Osteocyte (in vitro differentiated cells): ENCODE measurements at places on chromosomes 3 and 15.

DNA sequence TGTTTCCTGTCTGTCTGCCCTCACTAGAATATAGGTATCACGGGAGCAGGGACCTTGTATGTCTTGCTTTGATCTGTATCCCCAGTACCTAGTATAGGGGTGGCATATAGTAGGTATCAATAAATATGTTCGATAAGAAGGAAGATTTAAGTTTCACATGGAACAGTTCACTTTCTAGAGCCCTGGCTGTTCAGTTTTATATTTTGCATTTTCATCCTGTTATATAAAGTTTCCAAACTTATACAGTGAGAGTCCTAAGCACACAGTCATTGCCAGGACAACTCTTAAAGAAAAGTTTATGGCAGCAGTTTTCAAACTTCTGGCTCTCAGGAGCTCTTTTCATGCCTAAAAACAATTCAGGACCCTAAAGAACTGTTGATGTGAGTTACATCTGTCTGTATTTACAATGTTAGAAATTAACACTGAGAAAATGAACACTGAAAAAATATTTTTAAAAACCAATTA lies 13.4 kb downstream of the ITPR1 start:
- DNase-seq, result no peak

GRCh38 chr3:16033889-16034687 lies 140.4 kb upstream of the GALNT15 start:
- no peak for DNase-seq

DNA sequence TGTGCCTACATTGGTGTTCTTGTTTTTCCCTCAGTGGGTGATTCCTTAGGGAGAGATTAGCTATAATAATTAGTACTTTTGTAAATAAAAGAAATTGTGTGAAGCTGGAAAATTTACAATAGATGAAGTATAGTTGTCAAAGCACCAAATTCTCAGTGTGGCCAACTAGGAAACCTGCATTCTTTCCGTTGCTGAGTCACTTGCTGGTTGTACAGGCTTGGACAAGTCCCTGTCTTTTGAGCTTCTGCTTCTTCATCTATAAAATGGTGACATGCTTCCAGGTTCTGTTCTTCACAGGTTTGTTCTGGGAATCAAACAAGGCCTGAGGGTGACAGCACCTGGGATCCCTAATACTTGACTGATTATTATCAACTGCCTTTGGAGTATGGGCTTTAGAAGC lies 184.1 kb upstream of the HES1 start:
- no peak for DNase-seq

- no peak for DNase-seq
Observed at GRCh38 chr3:143484846-143485512, 363.3 kb downstream of the SLC9A9 start.

GRCh38 chr15:60541481-60542299 lies 62.7 kb upstream of the ICE2 start:
- DNase-seq, result no peak

DNA sequence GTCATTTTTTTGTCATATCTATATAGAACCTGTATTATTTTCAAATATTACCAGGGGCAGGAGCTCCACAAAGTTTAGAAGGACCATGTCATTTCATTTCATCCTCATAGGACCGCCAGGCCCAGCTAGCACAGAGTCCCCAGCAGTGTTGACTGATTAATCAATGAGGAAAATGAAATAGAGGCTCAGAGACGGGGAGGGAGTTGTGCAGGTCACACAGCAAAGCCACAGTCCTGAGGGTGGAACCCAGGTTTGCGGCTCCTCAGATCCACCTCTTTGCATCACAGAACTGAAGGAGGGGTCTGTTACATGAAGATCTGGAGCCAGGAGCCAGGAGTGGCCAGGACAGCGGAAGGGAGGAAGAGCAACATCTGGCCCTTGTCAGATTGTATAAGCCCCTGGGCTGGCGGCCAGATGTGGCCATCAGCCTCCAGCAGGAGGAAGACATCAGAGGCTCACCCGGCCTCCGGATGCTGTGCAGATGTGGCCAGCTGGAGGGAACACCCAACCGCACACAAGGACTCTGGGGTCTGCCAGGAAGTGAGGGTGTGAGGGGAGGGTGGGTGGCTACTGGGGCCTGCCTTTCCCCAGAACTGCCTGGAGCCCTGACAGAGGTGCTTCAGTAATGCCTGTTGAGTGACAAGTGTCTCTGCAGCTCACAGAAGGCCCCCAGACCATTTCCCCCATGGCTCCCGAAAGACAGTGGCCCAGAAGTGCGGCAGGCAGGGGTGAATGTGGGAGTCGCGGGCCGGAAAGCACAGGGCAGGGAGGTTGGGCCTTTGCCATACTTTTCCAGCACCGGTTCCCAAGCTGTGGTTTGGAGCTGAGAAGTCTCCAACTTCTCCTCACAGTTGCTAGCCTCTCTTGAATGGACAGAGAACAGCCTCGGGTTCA lies 21.3 kb downstream of the EFCC1 start:
- DNase-seq, result no peak

DNA sequence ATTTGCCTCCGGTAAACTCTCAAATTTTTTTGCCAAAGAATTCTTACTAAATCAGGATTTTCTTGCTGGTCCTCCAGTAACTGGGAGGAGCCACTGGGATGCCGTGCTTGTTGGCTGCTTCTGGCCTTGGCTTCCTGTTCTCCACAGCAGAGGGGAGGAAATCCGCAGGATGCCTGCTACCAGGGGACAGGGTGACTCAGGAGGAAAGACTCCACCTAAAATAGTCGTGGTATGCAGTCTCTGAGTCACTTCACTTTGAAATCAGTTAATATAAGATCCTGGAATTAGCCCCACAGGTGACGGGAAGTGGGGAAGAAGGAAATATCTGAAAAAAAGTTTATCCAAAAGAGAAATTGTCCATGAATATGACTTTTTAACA lies 6.5 kb upstream of the TM4SF18 start:
- DNase-seq, result peak; percentile 93

- no peak for DNase-seq
Observed at GRCh38 chr3:2968475-2968874, 141.7 kb downstream of the IL5RA start.

DNA sequence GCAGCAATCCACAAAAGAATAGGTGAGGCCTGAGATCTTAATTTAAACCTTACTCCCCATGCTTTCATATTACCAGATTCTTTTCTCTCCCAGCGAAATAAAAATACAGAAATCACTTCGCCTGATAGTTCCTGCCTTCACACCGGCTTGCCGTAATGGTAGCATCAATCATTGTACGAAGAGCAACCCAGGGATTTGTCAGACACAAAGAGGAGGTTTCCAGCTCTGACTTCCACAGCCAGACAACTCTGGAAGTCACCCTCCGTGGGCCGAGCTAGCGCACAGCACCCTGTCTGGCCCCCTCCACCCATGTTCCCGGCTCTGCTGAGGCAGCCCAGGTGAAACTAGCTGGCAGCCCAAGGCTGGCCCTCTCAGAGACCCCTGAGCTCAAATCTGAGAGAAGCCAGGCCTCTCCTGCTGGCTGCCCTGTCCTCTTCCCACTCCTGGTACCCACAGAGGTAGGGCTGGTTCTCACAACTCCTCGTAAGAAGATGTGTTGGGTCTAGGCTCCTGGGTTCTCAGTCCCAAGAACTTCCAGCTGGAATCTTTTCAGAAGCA lies 156.9 kb upstream of the BNIP2 start:
- DNase-seq, result peak; percentile 76

DNA sequence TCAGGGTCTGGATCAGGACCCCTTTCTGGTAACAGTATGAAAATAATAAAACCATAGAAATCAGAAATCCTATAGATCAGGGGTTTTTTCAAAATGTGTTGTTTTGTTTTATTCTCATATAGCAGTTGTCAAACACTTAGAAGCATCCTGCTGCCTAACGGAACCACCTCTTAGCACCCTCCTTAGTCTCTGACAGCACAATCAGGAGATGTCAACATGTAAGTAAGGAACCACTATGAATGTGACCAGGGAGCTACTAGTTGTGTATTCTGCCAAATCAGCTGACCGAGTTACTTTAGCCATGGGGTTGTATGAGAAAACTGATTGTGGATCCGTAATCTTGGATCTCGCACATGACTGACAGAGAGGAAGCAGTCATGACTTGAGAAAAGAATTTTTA lies 22.2 kb downstream of the CCDC39 start:
- DNase-seq, result no peak

DNA sequence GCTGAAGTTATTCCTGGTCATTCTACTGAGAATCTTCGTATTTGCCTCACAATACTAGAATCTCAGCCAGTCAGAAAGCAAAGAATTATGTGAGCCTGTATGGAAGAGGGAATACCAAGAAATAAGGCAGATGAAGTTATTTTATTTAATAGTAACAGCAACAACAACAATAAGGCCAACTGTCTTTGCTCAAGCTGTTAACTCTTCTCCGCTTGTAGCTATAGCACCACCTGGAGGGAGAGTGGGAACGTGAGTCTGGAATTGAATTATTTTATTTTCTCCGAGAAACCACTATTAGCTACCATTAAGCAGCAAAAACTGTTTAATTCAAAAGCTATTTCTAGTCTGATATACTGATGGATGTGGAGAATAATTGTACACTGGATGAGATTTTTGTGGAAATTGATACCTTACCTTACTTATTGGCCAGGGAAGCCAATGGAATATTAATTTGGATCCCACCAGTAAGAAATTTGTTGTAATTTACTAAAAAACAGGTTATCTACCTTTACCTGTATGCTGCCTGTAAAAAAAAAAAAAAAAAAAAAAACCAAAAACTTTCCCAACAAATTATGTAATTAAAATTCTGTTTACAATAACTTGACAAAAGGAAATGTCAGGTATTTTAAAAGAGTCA lies 50.1 kb downstream of the CALML4 start:
- no peak for DNase-seq

DNA sequence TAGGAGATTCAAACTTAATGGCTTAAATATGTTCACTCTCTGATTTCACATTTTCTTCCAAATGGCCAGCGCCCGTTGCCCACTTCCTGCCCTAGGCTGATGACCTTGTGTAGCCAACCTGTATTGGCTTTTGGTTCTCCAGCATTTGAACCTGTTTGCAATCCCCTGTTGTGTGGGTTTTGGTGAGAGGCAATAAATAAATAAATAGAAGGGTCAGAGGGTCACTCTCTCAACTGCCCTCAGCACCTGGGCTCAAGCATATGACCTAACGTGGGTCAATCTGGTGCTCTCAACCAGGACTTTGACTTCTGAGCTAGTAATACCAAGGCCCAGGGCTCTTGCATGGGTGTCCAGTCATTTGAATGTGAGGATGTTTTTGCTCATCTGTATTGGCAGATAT lies 1.8 kb upstream of the SRP14 start:
- DNase-seq, result peak; percentile 32

- no peak for DNase-seq
Observed at GRCh38 chr3:36312351-36312750, 68.0 kb upstream of the STAC start.

- DNase-seq, result peak; percentile 70
Observed at GRCh38 chr3:38580450-38581382, 68.8 kb downstream of the SCN5A start.

DNA sequence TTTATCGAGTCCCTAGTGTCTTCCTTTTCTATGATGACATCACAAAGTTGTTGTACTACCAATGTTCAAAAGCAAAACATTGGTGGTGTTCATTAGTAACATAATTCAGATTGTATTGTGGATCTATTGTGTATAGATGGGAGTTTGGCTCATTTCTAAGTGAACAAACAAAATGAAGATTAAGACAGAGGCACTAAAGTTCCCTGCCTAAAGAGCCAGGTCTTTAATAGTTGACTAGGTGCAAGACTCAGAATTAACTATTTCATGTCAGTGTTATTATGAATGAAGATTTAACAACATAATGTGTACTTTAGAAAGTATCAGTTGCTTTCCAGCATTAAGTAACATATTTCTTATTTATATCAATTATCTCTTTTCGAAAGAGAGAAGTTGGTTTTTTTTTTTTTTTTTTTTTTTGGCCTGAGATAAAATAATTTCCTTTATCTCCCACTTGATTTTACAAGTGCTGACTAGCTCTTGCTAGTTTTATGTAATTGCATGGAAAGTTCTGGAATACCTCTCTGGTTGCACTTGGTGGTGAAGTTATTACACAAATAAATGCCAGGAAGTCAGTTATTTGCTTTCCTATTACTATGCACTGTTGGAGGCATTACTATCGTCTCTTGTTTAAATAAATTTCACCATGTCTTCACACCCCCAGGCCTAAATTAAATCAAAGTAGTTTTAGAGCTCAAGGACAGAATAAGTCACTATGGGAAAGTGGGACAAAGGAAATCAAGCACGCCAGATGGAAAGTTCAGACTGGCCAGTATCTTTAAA lies 48.7 kb downstream of the NAALADL2 start:
- no peak for DNase-seq

- no peak for DNase-seq
Observed at GRCh38 chr3:105842943-105843342, 25.9 kb downstream of the CBLB start.

DNA sequence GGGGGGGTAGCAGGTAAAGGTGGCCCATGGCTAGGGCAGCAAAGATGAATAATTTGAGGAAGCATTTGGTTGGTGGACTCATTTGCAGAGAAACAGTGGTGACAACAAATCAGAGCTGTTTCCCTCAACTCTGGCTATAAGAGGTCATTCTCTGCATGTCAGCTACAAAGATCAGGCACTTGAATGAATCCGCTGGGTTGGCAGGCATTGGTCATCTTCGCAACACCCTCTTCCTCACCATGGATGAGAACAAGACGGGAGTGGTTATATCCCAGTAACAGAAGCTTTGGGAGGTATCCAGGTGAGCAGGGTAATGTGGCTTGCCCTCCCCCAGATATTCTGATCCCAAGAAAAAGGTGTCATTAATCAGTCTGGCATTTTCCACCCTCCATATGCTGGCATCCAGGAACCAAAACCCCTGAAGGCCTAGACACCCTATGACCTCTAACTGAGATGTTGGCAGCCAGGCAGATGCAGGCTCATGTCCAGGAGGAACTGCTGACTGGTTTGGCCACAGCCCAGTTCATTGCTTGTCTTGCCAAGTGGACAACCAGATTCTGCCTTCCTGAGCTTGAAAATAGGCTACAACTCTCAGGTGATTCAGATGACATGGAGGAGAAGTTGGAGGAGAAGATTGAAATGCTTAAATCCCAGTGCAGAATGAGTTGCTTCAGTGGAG lies 108.9 kb upstream of the TRIM42 start:
- DNase-seq, result no peak

DNA sequence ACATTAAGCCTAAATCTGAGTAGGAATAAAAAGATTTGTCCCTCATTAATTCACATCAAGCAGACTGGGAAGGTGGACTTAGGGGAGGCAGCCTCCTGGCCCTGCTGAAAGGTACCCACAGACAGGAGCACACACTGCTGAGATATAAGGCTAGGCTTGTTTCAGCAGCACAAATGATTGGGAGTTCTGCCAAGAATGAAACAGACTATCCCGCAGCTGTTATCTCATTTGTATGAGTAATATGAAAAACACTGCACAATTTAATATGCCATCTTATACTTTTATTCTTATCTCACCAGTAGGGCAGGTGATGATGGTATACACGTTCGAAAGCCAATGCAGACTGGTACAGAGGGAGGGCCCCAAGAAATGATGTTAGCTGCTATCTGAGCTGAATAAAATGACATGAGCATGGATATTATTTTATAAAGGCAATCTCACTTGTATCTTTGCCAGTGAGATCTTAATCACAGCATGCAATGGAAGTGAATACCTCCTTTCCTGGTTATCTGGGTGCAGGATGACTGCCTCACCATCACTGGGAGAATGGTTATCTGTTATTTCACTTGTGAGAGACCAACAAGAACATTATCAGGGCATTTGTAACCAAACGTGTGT lies 258.7 kb upstream of the PPP2R3A start:
- DNase-seq, result no peak

- no peak for DNase-seq
Observed at GRCh38 chr3:37571269-37571668, 290.4 kb upstream of the CTDSPL start.
